Smooth muscle cell of bladder (primary cell): ENCODE measurements at places on chromosomes 13 and 19. TPM values are rescaled to one million over a fixed set of nuclear protein-coding genes. Genes with fewer than 3 reads are reported as not detected.

LILRB1 gene
- total RNA-seq: not detected in 2 replicates

CATSPERD gene
- not detected in 2 replicates for total RNA-seq

MTUS2 gene
- under 0.01 TPM in 1 of 2 replicates, not detected in the other for total RNA-seq

HOOK2 gene
- total RNA-seq: 15.8 and 21.2 TPM in 2 replicates

TMPRSS9 gene
- total RNA-seq: not detected in 2 replicates

LGALS14 gene
- total RNA-seq: not detected in 2 replicates

CCL25 gene
- not detected in 2 replicates for total RNA-seq

LILRA6 gene
- not detected in 2 replicates for total RNA-seq

CEACAM16 gene
- total RNA-seq: not detected in 2 replicates

R3HDM4 gene
- 18.1 and 18.3 TPM in 2 replicates for total RNA-seq

BEST2 gene
- not detected in 2 replicates for total RNA-seq

FUZ gene
- total RNA-seq: 23.8 and 26.1 TPM in 2 replicates

COX7A1 gene
- total RNA-seq: 45.4 and 90.6 TPM in 2 replicates

CEACAM21 gene
- not detected in 2 replicates for total RNA-seq

FAM124A gene
- 1.3 and 1.7 TPM in 2 replicates for total RNA-seq

N4BP2L1 gene
- total RNA-seq: 2.0 and 2.4 TPM in 2 replicates

RGL3 gene
- 1.4 TPM in 2 replicates for total RNA-seq

ATP4A gene
- not detected in 2 replicates for total RNA-seq

RFPL4A gene
- total RNA-seq: not detected in 2 replicates

ZNF549 gene
- 4.7 and 4.9 TPM in 2 replicates for total RNA-seq
